Mesenchymal stem cell (in vitro differentiated cells and primary cell): ENCODE measurements at places on chromosomes 6 and 20.

GRCh38 chr6:150732765-150733539, 132.6 kb upstream of the MTHFD1L start:
- DNase-seq: no peak

DNA sequence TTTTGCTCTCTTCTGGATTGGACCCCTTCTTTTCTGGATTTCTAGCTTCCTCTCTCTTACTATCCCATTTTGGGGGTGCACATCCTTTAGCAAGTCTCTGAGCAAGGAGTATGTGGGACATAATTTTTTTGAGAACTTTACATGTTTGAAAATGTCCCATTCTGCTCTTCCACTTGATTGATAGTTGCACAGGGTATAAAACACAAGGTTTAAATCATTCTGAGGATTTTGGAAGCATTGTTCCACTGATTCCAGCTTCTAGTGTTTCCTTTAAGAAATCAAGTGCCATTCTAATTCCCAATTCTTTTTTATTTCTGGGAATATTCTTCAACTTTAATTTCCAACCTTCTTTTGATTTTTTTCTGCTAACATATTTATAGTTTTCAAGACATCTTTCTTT, 60.7 kb downstream of the APCDD1L start:
- DNase-seq: no peak

- no peak for DNase-seq
Measured at GRCh38 chr6:35468980-35469750, 964 bp downstream of the RPL10A start.

DNA sequence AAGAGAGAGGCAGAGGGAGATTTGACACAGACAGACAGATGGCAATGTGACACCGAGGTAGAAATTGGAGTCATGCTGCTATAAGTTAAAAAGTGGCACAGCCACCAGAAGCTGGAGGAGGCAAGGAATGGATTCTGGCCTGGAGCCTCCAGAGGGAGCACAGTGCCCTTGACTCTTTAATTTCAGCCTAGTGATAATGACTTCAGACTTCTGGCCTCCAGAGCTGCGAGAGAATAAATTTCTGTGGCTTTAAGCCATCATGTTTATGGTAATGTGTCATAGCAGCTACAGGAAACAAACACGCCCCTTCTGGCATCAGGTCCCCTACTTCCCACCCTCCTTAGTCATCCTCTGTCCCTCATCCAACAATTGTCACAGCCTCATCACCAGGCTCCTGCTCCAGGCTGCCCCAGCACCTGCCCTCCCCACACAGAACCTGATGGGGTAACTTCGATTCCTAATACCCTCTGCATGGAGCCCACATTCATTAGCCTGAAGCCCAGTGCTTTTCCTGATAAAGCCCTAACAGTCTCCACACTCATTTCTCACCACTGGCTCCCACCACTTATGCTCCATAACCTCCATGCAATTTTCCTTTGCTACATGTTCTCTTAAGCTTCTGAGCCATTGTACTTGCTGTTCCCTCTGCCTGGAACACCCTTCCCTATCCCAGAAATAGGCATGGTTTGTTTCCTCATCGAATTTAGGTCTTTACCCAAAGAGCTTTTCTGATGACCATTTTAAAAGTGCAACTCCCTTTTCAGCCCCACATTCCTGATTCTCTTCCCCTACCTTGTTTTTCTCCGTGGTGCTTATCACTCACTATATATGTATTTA, 69.7 kb upstream of the TOX2 start:
- peak; percentile 95 for DNase-seq

DNA sequence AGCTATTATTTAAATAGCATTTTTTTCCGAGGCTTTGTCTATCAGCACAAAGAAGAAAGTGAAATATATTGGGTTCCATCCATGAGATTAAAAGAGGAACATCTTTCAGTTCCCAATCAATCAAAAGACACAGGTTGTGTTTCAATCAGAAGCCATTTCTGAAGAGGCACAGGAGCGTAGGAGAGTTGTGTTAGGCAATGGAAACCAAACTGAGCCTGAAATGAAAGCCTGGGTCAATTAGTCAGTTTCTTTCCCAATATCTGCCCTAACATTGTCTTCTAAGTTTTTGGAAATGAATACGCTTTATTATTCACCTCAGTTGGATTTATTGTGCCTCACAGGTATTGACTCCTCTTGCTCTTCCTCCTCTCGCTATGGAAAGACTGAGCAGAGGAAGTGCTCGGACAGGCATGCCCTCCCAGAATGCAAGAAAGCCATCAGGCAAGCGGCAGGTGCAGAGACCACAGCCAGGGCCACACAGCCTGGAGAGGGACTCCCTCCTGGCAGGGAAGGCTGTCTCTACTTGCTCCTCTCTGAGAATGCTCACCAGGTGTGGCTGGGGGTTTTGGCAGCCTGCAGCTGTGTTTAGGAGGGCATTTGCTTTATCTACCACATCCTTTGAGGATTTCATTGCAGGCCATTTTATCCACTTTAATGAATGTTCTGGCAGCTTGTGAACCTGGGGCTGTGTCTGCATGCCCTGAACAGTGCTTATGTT, 100.8 kb upstream of the NEDD9 start:
- no peak for DNase-seq

- DNase-seq: no peak
Measured at GRCh38 chr6:83921315-83921714, 61.8 kb downstream of the CYB5R4 start.

DNA sequence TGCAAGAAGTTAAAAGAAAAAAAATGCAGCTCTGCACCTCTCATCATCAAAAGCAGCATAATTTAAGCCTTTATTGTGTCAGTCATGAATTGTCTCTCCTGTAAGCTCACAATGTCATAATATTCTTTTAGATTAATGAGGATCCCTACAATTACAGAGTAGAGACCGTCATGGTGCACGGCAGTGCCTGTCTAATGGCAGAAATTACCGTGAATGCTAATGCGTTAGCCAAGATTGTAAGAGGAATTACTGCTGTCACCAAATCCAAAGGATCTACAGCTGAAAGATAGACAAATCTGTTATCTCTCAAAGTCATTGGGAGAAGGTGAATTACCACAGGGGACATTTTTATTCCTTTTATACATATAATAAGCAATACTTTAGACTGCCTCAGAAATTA, 631.6 kb upstream of the NRSN1 start:
- DNase-seq: no peak

DNA sequence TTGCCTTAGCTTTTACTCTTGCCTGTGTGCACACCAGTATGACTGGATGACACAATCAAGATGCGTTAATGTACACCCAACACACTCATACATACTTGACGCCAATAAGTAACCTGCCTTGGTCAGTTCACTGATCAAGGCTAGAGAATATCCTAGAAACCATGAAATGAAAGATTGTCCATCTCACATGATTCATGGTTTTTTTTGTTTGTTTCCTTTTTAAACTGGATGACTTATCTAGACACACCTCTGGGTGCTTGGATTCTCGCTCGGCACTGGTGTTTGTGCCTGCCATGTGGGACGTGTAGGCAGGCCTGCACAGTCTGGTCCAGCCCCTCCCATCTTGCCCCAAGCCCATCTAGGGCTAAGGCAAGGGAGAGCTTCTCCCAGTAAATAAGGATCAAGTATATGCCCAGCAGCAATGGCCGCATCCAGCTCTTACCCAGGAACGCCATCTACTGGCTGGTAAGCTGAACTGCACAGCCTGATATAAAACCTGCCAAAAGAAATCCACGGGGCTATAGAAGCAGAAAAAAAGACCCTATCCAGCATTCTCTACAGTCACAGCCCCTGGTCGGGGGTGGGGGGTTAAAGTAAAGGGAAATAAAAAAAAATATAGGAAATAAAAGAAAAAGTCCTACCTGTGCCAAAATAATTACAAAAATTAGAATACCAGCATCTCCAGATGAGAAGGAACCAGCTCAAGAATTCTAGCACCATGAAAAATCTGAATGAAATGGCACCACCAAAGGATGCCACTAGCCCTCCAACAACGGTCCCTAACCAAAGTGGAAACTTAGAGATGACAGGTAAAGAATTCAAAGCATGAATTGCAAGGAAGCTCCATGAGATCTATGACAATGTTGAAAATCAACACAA, 73.3 kb downstream of the OTOR start:
- DNase-seq: peak; percentile 32

DNA sequence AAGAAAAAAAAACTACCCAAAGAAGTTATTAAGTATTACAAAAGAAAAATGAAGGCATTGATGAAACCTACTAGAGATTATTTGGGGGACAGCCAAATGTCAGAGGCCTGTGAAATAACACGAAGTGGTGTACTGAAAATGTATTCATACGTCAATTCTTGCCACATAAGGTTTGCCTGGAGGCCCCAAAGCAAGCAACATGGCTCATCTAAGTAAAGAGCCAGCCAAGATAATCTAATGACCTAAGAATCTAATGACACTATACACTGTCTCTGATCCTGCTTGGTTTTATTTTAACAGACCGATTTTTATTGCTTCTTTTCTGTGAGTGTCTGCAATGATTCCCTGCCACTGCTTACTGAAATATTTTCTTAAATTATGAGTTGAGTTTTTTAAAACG, 34.7 kb downstream of the FILIP1 start:
- DNase-seq: no peak

DNA sequence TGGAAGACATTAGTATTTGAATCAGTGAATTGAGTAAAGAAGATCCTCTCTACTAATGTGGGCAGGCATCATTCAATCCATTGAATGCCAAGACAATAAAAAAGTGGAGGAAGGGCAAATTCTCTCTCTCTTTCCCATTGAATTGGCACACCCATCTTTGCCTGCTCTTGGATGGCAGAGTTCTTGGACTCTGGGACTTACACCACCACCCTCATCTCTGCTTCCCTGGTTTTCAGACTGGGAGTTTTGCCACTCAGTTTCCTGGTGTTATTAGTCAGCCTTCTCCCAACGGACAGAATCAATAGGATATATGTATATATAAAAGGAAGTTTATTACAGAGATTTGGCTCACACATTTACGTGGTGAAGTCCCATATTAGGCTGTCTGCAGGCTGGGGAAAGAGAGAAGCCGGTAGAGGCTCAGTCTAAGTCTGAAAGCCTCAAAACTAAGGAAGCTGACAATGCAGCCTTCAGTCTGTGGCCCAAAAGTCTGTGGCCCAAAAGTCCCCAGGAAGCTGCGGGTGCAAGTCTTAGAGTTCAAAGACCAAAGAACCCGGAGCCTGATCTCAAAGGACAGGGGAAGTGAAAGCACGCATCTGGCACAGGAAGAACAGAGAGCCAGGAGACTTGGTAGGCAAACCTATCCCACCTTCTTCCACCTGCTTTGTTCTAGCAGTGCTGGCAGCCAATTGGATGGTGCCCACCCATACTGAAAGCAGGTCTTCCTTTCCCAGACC, 64.4 kb downstream of the SMPDL3A start:
- no peak for DNase-seq

DNA sequence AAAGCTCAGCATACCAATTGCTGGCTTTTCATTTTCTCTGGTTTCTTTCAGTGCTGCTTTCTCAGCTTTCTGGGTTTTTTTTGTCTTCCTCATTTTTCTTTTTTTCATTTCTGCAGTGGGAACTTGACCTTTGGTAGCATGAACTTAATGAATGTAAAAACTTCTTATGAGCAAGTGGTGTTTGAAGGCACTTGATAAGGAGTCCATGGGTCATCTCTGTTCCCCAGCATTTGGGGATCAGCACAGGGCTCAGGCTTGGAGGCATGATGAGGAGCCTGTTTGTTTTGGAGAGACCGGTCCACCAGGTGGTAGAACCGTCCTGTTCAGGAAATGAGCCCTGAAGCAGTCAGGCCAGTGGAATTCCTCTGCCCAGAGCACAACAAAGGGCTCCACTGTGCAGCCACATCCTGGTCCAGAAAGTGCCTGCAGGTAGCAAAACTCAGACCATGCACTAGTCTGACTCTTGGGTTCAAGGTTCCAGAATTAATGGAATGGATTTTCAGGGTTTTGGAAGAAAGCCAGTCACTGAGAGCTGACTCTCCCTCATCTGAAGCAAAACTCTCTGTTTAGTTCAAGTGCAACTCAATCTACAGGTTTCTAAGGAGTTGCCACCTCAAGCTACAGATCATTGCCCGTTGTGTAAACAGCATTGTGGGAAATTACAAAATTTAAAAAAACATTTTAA, 52.3 kb upstream of the ADGRF1 start:
- DNase-seq: no peak

DNA sequence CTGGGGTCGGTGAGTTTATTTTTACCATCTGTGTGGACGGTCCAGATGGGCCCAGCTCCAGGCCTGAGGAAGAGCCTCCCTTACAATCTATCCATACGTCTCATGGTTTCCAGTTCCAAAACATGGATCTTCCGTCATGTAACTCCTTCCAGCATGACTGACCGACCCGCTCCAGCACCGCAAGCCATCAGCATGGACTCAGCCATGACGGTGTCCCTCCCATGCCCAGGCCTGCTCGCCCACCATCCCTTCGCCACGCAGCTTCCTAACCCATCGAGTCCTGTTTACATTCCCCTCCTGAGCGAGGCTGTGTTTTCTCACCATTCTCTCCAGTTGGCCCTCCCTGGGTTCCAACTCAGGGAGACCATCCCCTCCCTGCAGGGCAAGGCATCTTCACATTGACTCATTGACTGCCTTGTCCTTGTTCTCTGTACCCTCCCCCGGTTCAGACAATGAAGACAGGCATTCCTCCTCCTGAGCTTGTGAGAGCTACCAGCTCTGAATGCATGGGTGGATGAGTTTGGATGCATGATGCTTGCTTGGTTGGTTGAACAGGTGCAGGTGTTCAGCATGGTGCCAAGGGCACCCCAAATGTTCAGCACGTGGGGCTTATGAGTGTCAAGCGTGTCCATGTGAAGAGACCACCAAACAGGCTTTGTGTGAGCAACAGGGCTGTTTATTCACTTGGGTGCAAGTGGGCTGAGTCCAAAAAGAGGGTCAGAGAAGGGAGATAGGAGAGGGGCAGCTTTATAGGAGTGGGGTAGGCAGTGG, 235.8 kb downstream of the SMOC2 start:
- DNase-seq: no peak

- DNase-seq: peak; percentile 93
Measured at GRCh38 chr6:104639668-104640067, 220.1 kb downstream of the HACE1 start.

DNA sequence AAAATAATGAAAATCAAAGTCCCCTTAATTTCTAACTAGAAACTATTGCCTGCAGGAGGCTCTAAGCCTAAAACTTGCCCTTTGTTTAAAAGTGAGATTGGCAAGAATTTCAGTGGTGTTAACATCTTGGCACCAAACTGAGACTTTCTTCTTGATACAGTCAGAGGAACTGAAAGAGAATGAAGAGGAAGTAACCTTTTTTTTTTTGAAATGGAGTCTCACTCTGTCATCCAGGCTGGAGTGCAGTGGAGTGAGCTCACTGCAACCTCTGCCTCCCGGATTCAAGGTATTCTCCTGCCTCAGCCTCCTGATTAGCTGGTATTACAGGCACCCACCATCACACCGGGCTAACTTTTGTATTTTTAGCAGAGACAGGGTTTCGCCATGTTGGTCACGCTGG, 3.6 kb downstream of the DOP1A start:
- DNase-seq: no peak
